ENCODE measurements at places on chromosomes 5 and 9. TPM values are rescaled to one million over a fixed set of nuclear protein-coding genes. Genes with fewer than 3 reads are reported as not detected.

Gene BARHL1
- not detected for total RNA-seq

Gene COL15A1
- 21.8 TPM for total RNA-seq

Gene TAS2R1
- total RNA-seq, result not detected

Gene IL13
- 1.1 TPM for total RNA-seq

Gene NR5A1
- not detected for total RNA-seq

Gene LAMC3
- total RNA-seq, result 0.79 TPM

- DNase-seq, result no peak
These were observed 257.2 kb downstream of the PJA2 start for GRCh38 chr5:109152565-109152964.

DNA sequence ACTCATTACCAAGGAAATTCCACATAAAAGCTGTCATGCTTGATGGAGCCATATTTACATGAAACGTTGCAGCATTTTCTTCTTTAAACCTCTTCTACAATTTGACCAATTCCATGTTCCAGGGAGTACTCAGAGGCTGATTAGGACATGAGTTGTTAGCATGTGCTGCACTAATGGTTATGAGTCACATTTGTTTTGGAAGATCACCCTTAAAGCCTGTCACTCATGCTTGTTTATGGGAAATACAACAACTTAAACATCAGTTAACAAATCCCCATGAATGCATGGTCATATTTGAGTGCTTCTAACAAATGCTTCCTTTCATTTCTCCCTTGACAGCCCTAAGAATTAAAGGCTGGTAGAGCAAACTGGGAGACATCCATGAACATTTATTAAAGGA is 156.1 kb downstream of the GHR start:
- DNase-seq, result no peak

DNA sequence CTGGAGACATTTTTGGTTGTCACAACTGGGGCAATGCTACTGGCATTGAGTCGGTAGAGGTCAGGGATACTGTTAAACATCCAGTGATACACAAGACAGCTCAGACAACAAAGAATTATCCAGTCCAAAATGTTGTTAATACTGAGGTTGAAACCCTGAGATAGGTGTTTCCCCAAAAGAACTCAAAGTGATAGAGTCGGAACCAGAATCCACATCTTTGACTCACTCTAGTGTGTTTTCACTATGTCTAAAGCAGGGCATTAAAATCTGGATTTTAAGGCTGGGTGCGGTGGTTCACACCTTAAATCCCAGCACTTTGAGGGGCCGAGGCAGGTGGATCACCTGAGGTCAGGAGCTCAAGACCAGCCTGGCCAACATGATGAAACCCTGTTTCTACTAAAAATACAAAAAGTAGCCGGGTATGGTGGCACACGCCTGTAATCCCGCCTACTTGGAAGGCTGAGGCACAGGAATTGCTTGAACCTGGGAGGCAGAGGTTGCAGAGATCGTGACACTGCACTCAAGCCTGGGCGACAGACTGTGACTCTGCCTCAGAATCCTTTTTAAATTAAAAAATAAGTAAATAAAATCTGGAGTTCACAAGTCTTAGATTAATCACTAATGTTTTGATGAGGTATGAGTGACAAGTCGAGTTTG is 17.0 kb downstream of the SLC31A1 start:
- no peak for DNase-seq

DNA sequence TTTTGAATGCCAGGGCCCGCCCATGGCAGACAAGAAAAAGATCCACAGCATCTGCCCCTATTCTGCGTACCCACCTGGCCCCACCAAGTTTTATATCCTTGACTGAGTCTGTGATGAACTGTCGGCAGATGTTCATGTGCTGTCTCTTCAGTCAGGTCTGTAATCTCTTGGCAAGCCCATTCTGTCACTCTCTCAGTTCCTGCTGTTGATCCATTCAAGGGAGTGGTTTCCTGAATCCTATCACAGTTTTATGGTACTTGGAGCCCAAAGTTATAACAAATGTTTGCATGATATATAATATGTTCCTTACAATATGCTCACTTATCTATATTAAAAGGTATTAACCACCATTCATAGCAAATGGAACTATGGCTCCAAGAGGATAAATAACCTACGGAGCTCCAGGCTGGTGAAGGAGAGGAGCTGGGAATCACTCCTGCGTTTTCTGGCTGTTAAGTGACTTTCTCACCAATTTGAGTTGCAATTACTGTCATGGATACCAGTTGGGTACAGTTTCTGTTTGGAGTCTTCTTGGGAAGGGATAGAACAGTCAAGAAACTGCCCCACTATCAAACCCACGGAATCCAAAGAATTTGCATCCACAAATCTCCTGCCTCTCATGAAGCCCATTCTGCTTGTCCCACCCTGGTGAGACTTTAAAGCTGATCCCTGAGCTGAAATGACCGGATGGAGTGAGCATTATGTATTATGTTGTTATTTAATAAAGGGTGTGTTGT is 103.4 kb upstream of the SPRY4 start:
- no peak for DNase-seq

- no peak for DNase-seq
These were observed 566.7 kb downstream of the CCDC171 start for GRCh38 chr9:16119261-16120230.
